Stimulated activated CD4-positive, alpha-beta T cell treated with anti-CD3 and anti-CD28 coated beads, Interleukin-1b, Interleukin-23, amount 100 ng/mL, for 4 hours (primary cell): ENCODE measurements at places on chromosomes 5 and 9.
A peak's percentile ranks its signal among the peaks of the same experiment; 100 is the strongest.

DNA sequence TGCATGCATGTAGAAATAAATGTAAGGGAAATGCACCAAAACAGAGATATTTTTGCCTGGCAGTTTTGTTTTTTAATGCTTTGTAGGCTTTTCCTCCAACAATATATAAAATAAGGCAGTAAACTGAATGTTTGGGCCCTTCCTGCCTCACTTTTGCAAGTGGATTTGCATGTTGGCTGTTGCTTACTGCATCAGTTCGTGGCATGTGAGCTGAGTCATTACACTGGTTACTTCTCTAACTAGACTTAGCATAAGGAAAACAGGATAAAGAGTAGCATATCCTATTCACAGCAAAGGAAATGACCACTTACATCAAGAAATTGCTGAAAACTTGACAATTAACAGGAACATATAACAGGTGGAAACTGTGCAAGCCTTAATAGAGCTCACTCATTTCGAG lies 113.4 kb downstream of the TLE1 start:
- DNase-seq, result no peak

DNA sequence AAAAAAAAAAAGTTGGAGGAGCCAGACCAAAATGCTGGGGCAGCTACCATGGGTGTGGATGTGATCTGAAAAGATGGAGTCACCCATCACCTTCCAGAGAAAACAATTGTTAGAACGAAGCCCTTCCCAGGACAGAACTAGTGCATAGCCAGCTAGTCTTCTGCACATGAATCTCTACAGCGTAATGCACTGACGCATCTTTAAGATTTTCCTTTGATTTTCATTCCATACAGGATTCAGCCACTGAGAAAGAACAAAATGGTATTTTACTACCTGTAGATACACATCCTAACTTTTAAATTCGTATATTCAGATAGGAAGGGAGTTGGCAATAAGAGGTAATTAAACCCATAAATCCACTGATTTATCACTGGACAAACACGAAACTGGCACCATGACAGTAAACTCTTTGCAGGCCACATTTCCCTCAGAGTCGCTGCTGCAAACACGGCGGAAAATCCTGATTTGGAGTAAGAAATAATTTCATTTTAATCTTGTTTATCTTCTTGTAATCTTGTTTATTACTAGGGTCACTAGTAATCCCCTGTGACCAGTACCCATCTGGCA lies 206.6 kb downstream of the SPOCK1 start:
- no peak for DNase-seq

- DNase-seq, result no peak
Observed at GRCh38 chr9:68740561-68740960, 35.5 kb downstream of the PIP5K1B start.

- DNase-seq, result no peak
Observed at GRCh38 chr5:167777746-167778145, 513.7 kb upstream of the WWC1 start.

- DNase-seq, result no peak
Observed at GRCh38 chr5:112290691-112291090, 128.4 kb downstream of the EPB41L4A start.

DNA sequence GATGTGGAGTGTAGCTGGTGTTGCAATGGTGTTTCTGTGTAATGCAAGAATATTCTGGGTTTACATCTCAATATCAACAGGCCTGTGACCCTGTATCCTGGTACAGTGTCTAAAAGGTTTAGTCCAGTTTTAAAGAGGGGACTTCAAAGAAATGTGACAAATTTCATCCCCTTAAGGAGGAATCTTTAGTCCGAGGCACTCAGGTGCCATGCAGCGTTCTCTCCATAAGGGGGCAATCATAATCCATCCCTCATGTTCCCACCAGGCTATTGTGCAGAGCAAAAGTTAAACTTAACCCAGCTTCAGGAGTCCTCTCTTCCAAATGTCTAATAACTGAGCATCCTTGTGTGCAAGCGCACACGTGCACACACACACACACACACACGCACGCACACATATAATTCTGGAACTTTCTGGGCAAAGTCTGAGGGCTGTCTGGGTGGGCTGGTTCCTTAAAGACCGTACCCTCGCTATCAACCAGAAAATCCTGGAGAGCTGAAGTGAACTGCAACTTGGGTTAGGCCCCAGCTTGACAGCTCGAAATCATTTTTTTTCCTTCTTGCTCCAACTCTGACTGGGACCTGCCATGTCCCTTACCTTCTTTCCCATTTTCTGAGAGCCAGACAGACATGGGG lies 46.0 kb downstream of the CRB2 start:
- no peak for DNase-seq

DNA sequence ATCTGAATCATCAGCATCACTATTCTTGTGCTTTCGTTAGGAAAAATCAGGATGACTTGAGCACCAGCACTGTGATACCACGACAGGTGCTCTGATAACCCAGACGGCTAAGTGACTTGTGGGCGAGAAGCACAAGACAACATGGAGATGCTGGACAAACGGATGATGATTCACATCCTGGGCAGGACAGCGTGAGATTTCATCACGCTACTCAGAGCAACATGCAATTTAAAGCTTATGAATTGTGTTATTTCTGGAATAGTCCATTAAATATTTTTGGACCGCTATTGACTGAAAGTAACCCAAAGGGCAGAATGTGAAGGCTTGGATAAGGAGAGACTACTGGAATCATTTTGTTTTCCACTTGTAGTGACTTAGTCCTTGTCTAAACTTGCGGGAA lies 114.8 kb upstream of the DAPK1 start:
- no peak for DNase-seq

GRCh38 chr5:54073735-54074134 lies 236.6 kb downstream of the ARL15 start:
- no peak for DNase-seq

DNA sequence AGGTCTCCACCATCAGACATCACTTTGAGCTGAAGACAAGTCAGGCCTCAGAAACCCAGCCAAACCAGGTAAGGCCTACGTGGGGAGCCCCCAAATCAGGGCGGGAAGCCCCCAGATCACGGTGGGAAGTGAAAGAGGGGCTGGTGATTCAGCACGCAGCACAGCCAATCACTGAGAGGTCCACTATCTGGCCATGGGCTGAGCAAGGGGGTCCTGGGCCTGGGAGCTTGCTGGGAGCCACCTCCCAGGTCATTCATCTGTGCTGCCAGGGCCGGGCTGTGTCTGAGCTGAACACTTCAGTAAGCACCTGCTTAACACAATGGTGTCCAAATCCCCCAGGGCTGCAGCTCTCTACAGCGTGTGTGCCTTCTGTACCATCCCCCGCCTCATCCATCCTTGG lies 15.5 kb downstream of the MED10 start:
- DNase-seq, result no peak

DNA sequence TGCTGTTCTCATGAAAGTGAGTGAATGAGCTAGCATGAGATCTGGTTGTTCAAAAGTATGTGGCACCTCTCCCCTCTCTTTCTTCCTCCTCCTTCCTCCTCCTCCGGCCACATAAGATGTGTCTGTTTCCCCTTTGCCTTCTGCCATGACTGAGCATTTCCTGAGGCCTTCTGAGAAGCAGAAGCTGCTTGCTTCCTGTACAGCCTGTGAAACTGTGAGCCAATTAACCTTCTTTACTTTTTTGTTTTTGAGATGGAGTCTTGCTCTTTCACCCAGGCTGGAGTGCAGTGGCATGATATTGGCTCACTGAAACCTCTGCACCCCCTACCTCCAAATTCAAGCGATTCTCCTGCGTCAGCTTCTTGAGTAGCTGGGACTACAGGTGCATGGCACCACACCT lies 6.1 kb downstream of the S100Z start:
- DNase-seq, result no peak

DNA sequence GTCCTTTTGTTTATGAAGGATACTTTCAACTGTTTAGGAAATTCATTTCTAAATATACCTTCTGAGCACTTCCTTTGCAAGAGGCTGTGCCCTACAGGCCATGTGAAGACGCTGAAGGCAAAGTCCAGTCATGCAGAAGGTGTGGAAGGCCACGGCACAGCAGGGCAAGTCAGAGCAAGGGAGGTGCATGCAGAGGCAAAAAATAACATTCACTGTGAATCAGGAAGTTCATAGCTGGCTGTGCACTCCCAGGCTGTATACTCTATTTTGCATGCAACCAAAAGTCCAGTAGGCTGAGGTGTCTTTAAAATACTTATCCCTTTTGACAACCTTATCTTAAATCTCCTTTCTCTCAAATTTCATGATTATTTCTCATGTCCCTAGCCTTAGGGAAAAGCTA lies 50.3 kb downstream of the GNAQ start:
- DNase-seq, result no peak

DNA sequence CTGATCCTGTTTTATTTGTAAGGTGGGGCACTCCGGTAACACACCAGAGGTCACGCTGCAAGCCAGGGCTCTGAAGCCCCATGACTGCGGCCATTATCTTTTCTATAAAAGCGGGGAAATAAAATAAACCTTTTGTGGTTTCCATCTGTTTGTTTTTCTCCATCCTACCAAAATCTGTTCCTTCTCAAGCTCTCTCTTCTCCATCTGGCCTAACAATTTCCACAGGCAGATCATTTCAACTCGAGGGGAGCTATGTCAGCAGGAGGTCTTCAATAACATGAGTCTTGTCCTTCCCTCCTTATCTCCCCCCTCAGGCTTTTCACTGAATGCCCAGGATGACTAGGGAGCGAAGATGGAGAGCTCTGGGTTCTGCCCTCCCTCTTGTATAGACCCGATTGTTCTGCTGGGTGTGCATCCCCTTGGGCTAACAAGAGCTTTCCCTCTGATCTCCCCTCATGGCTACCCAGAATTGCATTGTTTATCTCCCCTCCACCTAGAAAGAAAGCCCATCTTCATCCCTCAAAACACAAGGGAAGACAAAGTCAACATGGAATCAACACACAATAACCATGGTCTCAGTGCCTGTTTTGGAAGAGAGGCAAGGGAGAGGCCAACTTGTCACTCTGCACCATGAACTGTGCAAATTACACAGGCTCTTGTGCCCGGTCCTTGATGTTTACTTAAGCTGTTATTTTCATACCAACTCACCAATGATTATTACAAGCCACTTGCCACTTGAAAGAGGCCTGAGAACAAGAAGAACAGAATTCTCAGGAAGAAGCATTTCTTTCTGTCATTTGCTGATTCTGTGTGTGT lies 187.8 kb downstream of the FANCC start:
- no peak for DNase-seq

- DNase-seq, result no peak
Observed at GRCh38 chr5:11214864-11215644, 454.0 kb upstream of the DAP start.

DNA sequence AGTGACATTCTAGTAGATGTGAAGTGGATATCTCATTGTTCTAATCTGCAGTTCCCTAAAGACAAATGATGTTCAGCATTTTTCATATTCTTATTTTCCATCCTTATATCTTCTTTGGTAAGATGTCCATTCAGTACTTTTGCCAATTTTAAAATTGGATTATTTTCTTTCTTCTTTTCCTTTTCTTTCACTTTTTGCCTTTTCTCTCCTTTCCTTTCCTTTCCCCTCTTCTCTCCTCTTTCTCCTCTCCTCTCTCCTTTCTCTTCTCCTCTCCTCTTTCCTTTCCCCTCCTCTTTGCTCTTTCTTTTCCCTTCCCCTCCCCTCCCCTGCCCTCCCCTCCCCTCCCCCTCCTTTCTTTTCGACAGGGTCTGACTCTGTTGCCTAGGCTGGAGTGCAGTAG lies 10.1 kb downstream of the ZFYVE16 start:
- DNase-seq, result no peak

DNA sequence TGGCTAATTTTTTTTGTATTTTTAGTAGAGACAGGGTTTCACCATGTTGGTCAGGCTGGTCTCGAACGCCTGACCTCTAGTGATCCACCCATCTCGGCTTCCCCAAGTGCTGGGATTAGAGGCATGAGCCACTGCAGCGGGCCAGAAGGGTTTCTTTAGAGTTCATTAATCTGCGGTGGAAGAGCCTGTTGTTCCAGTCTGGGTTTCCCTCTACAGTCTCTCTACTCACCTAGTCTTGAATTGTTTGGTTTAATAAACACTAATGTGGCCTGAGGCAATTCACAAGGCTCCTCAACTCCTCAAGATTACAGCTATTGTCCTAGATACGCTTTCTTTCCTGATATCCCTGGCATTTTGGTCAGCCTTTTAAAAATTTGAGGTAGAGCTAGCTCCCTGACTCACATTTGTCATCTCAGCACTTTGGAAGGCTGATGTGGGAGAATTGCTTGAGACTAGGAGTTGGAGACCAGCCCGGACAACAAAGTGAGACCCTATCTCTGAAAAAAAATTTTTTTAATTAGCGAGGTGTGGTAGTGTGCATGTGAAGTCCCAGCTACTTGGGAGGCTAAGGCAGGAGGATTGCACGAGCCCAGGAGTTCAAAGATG lies 4.6 kb upstream of the SAR1B start:
- no peak for DNase-seq

- DNase-seq, result no peak
Observed at GRCh38 chr5:122151640-122152039, 22.3 kb downstream of the ZNF474 start.

DNA sequence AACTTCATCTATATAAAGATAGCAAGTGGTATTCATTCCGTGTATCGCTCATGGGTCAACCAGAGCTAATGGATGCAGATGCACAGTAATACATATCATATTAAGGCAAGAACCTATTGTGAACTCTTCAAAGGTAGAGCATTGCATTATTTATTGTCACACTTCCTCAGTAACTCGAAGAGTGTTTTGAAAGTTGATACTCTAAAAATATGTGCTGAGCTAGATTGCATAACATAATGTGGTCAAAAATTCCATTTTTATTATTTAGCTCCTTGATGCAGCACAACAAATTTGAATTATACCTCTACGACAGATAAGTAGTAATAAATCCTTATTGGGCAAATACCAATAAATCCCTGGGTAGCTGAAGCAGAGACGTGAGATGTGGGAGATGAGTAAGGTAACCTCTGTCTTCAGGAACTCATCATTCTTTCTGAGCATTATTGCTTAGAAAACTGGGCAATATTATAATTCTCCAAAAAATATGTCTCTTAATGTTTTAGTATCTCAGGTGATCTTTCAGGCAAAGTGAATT lies 70.3 kb downstream of the CDH18 start:
- DNase-seq, result no peak

- DNase-seq, result no peak
Observed at GRCh38 chr5:44727100-44727499, 81.6 kb upstream of the MRPS30 start.

DNA sequence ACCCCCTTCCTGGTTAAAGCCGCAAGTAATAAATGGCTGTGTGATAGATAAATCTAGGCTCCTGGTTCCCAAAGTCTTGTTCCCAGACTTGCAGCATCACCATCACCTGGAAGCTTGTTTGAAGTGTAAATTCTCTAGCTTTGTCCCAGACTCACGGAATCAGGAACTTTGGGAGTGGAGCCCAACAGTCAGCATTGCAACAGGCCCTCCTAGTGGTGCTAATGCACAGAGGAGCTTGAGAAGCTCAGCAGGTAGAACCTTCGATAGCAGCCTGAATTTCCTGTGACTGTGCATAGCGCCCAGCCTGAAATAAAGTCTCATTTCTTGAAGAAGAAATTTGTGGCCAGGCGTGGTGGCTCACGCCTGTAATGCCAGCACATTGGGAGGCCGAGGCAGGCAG lies 30.3 kb upstream of the MELK start:
- DNase-seq, result no peak

DNA sequence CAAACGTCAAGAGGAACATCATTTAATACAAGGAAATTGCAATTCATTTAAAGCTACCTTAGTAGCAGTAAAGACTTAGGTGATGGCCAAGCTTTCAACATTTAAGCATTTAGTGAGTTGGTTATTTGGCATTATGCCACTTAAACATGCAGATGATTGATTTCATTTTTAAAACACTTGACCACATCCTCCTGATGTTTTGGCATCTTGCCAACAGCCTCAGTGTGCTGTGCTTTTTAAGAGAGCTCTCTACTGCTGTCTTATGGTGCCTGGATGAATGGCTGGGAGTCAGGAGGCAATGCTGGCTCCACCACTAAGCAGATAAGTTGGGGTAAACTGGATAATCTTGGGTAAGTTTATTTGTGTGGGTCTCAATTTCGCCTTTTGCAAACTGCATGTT lies 364.5 kb downstream of the MAN2A1 start:
- DNase-seq, result peak; percentile 11
